ENCODE measurements at places on chromosomes 2 and 18. TPM values are rescaled to one million over a fixed set of nuclear protein-coding genes. Genes with fewer than 3 reads are reported as not detected.

GRCh38 chr2:231308631-231309428 is 86.7 kb upstream of the B3GNT7 start:
- DNase-seq, result no peak

GRCh38 chr2:64462940-64463700 is 9.2 kb downstream of the LGALSL start:
- no peak for DNase-seq

CROCC2 gene
- not detected for total RNA-seq

SLC5A7 gene
- not detected for total RNA-seq

PLEKHM3 gene
- 28.6 TPM for total RNA-seq

RAD51AP2 gene
- total RNA-seq, result 4.2 TPM

All from prostate gland (tissue), 2 donors.